ENCODE measurements at places on chromosomes 3 and 15.

DNA sequence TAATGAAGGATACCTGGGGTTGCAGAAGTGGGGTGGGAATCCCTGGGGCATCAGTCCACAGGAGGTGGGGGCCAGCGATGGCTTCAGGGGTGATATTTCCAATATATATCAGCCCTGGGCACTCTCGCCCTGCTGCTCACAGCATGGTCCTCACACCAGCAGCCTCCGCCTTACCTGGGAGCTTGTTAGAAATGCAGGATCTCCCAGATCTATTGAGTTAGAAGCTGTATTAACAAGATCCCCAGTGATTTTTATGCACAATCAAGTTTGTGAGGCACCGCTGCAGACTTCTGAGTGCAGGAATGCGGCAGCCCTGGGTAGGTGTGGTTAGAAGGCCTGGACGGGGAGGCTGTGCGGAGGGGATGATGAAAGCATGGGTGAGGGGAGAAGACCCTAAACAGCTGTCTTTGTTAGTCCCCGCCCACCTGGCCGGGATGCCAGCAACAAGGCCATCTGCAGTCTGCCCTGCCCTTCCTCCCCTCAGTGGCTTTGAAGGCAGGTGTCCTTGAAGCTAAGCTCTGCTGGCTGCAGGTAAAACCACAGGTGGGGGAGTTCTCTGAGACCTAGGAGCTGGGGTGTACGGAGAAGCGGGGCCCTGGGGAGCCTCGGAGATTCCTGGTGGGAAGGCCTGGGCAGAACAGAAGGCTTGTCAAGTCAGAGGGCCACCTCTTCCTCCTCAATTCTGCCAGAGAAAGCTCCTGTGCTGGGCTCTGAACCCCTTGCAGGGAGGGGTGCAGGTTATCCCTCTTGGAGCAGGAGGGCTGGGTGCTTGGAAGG, 11.4 kb downstream of the FAM107A start:
- DNase-seq = no peak

DNA sequence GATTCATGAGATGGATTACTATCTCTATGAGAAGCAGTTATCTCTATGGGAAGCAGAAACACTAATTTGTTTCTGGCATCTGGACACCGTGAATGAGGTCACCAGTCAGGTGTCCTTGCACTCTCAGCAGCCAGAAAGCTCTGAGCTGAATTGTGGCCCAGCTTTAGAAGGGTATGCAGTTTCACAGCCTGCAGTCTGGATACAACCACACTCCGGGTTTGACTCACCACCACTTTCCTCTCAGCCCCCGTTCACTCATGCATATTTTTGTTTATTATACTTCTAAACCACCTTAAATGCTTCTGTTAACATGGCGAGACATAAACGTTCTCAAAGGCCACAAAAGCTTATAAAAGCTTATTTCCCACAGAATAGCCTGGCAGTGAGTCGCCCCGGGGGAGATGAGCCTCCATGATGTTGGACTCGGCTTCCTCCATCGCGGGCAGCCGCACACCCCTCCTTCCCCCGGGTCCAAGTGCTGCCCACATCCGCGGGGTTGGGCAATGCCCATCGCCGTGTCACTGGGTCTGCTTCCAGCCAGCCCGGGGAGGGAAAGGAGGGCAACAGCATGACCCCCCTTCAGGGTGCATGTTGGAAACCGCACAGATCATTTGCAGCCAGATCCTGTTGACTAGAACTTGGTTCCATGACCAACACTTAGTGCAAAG, 16.8 kb upstream of the SLC41A3 start:
- DNase-seq = peak; percentile 40

DNA sequence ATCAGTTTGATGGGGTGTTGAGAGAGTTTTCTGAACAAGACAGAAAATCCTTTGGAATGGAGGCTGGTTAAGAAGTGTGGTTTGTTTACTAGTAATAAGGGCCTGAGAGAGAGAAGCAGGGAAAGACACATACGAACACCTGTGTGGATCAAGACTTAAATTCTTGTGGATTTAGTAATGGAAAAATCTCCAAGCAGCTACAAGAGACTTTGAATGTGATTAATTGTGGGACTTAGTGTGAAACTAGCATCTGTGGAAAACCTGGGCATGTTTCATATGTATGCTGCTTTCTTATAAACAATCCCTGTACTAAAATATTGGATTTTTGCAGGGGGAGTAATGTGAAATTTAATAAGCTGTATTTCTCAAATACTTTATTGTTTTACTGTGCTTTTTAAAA, 399.1 kb downstream of the SI start:
- no peak for DNase-seq

DNA sequence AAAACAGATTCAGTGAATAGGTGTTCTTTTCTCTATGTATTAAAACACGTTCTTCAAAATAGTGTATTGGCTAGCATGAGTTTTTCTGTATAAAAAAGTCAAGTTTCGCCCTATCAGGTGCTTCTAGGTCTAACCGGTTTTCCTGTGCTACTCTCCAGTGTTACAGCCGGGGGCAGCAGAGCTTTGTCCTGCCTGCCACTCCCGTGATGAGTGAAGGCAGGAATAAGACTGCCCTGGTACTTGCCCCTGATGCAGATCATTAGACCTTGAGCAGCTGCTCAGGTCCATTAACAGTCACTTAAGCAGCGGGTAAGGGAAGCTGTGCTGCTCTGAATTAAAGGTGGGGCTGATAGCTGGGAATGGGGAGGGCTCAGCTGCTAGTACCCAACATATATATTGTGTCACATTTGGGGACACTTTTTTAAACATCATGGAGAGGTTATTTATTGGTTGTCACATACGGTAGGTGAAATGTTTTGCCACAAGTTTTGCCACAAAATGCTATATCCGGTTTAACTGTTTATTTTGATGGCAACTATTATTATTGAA, 1.3 kb upstream of the UNC13C start:
- peak; percentile 36 for DNase-seq

DNA sequence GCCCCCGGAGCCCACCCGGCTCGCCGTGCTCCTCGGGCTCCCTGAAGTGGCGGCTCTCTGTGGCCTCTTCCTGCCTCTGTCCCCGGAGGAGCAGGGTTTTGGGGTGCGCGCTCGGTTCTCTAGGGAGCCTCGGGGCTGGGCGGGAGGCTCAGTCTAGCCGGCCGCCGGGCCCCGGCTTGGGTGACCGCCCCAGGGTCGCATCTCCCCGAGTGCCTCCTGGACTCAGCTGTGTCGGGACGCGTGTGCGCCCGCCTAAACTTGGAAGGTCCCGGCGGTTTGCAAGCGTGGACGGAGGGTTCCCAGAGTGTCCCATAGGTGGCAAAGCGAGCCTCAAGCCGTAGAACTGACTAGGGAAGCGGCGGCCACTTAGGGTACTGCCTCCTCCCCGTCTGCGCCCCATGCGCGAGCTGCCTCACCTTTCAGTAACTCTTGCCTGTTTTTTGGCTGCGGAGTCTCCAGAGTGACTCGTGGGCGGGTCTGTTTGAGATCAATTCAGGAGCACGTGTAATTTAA, 601 bp downstream of the ACTL6A start:
- peak; percentile 44 for DNase-seq

DNA sequence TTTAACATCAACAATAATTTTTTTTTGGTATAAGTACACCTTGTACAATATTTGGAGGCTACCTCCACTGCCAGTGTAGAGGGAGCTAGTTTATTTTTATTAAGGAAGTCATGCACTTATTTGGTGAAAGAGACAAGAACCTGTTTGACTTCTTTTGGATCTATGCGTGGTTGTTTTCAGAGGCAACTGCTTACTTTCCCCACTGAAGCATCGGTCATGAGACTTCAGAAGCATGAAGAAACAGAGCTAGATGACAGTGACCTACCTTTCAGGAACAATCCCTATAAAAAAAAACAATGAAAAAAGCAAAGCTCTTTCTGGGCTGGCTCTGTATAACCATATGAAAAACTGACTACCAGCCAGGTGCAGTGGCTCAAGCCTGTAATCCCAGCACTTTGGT, 20.0 kb upstream of the ZNF148 start:
- no peak for DNase-seq

GRCh38 chr3:124627501-124627908, 102.7 kb upstream of the UMPS start:
- DNase-seq = no peak

All from Ammon's horn (tissue), 1 donor.